ENCODE measurements at places on chromosomes 4 and X.

- DNase-seq = no peak
Measured at GRCh38 chr4:39933671-39934590, 43.8 kb downstream of the PDS5A start.

DNA sequence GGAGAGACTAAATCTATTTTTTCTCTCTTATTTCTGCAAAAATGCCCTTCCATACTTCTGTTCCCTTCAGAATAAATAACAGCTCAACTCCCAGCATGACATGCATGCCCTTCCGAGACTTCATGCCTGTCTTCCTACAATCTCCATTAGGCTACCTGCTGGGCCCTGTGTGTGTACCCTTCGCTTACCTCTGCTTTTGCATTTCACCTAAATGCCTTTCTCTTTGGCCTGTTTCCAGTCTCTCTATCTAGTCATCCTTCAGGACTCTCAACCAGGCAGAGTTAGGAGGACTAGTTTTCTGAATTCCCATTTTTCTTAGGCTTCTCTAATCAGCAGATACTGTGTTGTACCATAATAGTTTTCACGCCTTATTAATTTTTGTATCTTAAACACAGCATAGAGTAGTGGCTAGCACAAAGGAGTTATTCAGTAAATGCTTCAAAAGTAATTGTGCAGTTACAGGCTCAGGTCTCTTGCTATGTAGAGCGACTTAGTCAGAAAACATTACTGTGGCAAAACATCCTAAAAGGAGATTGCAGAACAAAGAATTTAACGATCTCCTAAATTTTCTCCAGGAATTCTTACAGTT is 20.5 kb downstream of the SEPTIN11 start:
- no peak for DNase-seq

DNA sequence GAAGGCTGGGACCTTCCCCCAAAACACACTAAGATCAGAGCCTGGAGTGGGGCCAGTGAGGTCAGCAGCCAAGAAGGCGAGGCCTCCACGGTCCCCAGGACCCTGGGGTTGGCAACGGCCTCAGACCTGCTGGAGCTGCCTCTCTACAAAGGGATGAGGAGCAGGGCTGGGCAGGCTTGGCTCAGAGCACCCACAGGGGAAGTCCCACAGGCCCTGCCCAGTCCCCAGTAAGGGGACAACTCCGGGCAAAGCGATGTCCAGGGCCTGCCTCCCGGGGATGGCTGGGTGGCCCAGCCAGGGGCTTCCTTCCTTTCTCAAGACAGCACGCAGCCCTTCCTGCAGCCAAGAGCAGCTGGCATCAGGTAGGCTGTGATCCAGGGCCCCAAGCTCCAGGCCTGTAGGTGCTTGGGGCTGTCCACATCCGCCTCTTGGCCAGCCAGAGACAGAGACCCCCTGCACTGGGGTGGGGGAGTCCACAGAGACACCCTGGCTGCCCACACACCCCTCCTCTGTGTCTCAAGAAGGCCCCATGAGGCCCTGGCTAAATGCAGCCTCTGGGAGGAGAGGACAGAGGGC is 5.7 kb downstream of the MXD4 start:
- no peak for DNase-seq

DNA sequence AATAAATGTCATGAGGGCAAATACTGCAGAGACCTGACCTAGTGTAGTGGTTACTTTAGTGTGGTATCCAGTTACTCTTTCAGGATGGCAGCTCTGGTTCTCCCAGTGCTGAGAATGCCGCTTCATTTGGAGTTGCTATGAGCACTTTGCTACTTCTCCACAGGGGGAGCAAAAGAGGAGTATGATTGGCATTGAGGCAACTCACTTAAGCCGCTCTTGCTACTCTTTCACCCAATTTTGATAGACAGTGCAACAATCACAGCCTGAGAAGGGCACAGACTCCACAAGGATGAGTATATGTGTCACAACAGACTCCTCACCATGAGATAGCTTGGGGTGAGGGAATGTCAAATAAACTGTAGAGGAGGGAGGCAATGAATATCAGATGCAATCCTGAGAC is 81.2 kb downstream of the NPY1R start:
- no peak for DNase-seq

DNA sequence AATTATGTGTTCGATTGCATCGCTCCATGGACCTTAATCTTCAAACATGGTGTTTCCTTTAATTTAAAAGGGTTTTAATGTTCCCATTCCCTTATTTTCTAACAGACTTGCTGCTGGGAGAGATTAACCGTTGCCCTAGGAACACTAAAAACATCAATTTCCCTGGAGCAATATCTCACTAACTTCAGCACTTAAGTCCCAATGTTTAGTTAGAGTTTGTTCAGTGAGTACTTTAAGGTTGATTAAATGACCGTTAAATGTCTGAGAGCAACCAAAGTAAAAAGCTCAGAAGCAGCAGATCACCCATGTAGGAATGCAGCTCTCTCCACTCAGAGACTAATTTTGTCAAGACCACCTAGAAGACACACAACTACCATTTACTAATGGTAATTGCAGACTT is 111.2 kb upstream of the PDE5A start:
- no peak for DNase-seq

DNA sequence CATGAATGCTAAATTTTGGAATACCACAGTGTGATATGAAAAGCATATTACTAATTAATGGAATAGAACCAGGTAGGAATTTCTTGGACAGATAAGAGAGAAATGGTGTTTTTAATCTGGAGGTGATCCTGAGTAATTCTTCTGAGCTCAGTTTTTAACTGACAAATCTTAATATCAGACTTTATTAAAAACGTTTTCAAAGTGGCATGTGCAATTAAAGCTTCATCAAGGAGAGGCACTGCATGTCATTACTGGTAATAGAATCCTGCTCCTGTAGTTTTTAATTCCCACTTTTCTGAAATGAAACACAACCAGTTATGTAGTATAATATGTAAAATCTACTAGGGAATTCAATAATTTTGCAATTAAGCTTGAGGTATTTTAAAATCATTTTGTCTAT is 7.0 kb upstream of the PTTG2 start:
- no peak for DNase-seq
